Cortex of kidney (tissue), 1 donor: ENCODE measurements at places on chromosomes 3 and 15.

DNA sequence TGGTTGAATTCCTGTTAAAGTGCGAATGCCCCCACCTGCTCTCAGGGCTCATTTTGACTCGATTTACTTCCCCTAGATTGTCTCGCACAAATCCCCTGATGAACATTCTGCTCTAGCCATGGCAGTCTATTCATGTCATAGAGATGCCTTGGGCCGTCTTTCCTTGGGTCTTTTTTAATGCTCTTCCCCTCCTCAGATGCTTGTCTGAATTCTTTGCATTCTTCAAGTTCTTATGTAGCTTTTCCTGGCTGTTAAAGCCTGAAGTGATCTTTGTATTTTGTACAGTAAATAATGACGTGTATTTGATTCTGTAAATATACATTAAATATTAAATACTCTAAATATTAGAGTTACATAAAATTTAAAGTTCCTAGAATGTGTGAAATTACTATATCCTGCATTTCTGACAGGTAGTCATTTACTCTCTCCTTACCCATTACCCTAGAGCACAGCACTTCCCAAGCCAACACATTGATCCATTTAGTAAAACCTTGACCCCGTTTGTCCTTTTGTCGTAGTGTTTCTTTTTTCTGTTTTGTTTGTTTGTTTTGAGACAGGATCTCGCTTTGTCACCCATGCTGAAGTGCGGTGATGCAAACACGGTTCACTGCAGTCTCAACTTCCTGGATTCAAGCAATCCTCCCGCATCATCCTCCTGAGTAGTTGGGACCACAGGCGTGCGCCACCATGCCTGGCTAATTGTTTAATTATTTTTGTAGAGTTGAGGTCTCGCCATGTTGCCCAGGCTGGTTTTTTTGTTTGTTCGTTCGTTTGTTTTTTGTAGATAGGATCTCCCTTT, 47.9 kb downstream of the YEATS2 start:
- DNase-seq = no peak

DNA sequence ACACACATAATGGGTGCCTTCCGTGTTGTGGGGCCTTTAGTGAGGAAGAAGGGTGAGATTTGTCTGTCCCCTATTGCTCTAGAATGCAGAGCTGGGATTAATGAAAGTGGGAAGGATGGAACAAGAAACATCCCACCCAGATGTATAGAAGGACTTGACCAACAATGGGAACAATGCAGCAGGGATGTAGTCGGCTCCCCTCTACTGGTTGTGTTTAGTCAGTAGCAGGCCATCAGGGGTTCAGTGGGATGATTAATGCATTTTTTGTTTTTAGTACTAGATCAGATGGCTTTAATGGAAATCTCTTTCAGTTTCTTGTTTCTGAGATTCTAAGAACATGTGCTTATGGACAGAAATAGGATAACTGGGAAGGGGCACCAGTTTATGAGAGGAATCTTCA, 156.0 kb upstream of the ROPN1 start:
- DNase-seq = no peak

DNA sequence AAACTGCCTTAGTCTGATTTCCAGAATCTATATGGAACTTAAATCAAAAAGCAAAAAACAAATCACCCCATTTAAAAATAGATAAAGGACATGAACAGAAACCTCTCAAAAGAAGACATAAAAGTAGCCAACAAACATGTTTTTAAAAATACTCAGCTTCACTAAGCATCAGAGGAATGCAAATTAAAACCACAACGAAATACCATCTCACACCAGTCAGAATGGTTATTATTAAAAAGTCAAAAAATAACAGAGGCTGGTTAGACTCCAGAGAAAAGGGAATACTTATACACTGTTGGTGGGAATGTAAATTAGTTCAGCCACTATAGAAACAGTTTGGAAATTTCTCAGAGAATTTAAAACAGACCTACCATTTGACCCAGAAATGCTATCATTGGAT, 367.9 kb downstream of the ZIC4 start:
- DNase-seq = no peak

DNA sequence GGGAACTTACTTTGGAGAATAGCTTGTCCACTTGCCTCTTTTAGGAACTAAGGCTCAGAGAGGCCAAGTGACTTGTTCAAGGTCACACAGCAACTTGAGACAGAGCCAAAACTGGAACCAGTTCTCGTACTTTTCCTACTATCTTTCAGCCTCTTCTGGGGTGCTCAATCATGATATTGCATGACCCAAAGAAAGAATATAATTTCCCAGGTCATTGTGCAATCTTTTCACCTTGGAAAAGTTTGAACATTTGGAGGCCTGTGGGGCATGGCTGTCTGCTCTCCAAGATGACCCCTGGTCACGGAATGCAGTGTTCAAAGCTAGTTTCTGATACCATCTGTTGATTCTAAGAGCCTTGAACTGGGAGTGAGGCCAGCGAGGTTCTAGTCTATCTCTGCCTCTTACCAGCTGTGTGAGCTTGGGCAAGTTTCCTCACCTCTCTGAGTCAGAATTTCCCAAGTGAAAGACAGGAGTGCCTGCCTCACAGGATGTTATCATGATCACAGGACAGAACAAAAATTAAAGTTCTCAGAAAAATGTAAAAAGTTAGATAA, 89.7 kb downstream of the BDH1 start:
- no peak for DNase-seq

- DNase-seq = no peak
Observed at GRCh38 chr3:144810160-144810559, 838.5 kb downstream of the DIPK2A start.

DNA sequence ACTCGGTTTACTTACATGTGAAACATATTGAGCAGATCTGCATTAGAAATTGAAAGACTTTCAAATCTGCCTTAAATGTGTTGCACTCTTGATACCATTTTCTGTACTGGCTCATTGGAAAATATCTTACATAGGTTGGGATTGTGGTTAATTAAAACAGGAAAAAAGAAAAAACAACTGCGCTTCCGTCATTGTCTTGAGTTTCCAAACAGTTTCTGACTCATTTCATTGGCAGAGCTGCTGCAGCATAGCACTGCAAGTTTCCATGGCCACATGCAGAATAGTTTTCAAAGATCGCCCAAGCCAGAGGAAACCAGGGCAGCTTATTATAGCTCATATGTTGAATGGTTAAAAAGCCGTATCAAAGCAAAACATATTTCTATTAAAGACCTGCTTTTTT, 446.6 kb upstream of the BCHE start:
- DNase-seq = no peak

DNA sequence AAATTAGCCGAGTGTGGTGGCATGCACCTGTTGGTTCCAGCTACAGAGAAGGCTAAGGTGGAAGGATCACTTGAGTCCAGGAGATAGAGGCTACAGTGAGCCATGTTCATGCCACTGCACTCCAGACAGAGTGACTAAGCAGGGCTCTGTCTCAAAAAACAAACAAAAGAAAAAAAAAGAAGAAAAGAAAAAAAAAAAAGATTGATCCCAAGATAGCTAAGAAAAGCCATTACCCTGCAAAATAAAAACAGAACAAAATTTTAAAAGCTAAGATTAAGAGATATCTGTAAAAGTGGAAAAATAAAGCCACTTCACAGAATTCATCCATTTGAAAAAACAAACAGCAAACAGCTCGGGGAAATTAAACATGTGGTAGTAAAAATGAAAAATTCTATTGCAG, 23.8 kb downstream of the LRRC2 start:
- no peak for DNase-seq

DNA sequence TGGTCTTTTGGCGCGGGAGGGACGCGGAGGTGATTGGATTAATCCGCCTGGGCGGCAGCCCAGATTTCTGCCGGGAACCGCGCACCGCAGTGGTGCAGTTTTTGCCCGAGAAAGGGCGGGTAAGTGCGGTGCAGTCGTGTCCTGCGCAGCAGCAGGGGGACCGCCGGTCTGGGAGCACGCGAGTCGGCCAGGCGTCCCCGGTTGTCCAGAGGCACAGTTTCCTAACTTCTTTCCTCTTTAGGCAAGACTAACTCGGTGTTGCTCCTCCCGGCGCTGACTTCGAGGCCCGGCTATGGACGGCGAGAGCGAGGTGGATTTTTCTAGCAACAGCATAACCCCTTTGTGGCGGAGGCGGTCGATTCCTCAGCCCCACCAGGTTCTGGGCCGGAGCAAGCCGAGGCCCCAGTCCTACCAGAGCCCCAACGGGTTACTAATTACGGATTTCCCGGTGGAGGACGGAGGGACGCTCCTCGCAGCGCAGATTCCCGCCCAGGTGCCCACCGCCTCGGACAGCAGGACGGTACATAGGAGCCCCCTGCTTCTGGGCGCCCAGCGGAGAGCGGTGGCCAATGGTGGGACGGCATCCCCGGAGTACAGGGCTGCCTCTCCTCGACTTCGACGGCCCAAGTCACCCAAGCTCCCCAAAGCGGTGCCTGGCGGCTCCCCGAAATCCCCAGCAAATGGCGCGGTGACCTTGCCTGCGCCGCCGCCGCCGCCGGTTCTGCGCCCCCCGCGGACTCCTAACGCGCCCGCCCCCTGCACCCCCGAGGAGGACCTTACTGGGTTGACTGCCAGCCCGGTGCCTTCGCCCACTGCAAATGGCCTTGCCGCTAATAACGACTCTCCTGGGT, 736 bp downstream of the ARHGEF26 start:
- no peak for DNase-seq

DNA sequence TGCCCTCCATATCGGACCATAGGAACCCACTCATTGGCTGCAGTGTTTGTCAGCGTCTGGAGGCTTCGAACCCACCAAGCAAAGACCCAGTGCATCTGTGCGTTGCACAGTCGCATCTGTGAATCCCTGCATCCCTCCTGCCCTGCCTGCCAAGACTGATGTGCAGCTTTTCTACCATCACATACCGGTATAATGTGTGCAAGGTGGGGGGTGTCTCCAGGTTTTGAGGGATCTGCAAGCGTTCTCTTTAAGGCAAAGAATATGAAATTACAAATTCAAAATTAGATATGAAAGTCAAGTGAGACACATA, 288 bp upstream of the NME9 start:
- no peak for DNase-seq

DNA sequence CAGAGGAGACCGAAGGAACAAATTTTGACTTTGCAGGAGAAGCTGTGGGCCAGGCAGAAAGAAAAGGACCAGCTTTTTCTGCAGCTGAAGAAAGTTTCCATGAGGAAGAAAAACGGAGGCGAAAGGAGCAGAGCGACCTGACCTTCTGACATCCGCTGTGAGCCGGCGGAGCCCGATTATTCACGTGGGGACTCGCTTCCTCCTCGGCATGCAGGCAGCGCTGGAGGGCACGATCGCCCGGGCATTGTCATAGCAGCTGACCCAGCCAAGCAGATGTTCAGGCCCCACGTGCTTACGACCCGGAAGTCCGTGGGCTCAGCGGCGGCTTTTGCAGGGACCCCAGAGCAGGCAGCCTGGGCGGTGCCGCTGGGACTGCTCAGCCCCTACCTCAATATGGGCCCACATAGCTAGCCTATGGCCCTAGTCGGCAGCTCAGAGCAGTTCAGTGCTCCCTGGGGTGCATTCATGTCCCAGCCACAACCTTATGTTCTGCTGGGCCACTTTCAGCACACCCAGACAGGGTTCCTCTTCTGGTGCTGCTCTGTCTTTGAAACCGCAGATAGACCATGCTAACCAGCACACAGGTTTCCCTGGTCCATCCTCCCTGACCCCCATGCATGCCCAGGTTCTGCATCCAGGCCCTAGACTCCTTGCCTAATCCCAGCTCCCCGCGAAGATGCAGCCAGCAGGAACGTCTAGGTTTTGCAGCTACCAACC, 10.5 kb upstream of the EIF4A2 start:
- no peak for DNase-seq

GRCh38 chr3:170344971-170345370, 12.5 kb upstream of the SKIL start:
- DNase-seq = no peak

DNA sequence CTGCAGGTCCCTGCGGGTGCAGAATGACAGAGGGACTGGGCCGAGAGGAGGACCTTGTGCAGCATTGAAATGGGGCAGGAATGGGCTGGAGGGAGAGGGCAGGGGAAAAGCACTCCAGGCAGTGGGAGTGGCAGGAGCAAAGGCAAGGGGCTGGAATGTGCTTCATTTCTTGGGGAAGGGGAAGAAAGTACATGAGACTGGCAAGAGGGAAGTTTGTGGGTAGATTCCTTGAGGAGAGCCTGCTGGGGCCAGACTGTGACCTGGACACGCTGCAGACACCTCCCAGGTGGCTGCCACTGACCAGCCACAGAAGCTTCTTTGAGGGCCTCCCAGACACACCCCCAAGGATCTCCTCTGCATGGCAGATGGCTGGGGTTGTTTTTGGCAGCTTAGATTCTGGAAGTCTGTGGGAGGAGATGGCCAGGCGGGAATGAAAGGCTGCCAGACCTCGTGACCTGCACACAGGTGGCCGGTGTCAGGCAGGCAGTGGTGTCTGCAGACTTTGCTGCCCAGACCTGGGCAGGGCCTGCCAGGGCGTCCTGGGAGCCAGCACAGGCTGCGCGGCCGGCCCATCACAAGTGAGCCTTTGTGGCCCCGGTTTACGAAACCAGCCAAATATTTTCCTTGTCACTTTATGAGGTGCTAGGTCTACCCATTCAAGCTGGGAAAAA, 53.1 kb downstream of the SPSB4 start:
- no peak for DNase-seq

DNA sequence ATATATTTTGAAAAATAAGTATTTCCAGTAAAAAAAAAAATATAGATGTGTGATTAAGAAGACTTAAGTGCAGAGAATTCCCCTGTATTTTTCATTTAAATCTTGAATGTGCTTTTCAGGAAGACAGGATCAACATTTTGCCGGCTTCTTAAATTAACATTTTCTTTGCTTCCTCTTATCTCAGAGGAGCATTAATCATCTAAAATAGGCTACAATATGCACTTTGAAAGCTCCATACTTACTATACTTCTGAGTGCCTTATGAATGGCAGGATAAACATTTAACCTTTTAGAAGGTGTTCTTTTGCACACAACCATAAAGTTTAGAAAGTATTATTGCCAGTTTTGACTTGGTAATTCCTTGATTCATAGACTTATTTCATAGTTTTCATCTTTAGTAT, 164.3 kb downstream of the ECT2 start:
- DNase-seq = no peak

DNA sequence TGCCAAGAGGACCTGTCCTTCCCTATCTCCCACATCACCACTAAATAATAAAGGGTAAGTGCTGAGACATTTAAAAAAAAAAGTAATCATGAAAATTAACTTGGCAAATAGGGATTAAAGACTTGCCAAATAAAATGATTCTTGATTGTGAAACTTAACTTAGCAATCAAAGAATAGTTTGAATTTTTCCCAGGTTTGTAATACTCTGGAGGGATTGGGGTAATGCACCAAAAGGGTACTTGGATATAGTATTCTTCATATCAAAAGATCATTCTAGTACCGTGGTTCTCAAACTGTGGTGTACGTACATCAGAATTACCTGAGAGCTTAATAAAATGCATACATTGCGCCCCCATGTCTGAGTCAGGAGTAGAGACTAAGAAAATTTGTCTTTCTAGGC, 28.5 kb downstream of the CALML4 start:
- DNase-seq = no peak

- no peak for DNase-seq
Observed at GRCh38 chr15:81288040-81288439, 35.9 kb downstream of the STARD5 start.
